ENCODE measurements at places on chromosomes 12 and 14.

- DNase-seq: peak; percentile 38
Observed at GRCh38 chr12:70590051-70590450, 47.2 kb downstream of the PTPRB start.

- no peak for DNase-seq
Observed at GRCh38 chr12:76010732-76011458, 20.7 kb downstream of the PHLDA1 start.

- DNase-seq: peak; percentile 4
Observed at GRCh38 chr12:1093166-1093751, 102.2 kb downstream of the ERC1 start.

DNA sequence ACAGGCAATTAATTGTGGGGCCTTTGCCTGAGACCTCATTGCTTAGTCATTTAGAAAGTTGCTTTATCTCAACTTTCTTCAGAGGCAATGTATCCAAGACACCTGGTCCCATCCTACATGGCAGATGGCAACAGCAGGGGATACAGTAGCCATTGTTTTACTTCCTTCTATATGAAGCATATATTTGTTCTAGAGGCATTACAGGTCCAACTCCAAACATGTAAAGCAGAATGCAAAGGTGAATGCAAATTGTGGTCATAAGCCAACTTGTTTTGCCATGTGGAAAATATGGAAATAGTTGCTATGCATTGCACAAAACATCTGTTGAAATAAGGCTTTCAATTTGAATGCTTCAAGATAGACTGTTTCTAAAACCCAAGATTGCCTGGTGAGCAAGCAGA is 109.8 kb upstream of the BCAT1 start:
- DNase-seq: no peak

DNA sequence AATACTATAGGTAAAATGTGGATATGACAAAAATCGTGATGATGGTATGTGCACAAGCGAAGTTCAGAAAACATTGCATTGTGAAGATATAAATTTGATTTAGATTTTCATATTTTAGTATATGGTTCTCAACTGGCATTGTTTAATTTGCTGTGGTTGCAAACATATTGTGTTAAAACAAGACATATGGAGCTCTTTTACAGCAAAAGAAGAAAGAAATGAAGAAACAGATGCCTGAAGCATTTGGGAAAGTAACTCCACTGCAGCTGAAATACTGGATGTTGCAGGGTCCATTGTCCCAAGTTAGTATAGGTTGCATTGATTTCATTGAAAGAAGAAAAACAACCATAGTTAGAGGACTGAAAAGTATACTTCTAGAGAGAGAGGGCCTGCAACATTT is 185.8 kb upstream of the SSTR1 start:
- no peak for DNase-seq

- no peak for DNase-seq
Observed at GRCh38 chr14:89730687-89731086, 223.8 kb downstream of the EFCAB11 start.

DNA sequence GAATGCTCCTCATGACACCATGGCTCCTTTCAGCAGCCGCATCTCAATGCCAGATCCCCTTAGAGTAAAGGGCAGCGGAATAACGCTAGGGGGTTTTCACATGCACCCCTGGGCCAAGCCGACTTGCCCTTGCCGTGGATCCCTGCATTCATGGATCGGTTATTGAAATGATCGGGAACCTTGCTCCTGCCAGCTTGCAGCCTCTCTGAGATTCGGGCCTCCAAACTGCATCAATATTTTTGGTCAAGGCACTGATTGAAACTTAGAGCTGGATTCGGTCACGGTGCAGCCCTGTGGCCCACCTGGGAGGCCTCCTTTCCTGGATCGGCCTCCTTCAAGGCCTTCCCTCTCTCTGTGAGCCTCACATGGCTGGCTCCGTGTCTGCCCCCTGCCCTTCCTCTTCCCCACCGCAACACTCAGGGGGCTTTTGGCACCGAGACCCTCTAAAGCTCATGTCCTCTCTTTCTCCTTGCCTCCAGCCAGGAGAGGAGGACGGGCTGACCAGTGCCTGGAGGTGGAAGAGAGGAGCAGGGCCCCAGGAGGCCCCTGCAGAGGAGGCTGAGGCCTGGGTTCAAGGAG is 1.8 kb downstream of the PTPN6 start:
- DNase-seq: no peak

DNA sequence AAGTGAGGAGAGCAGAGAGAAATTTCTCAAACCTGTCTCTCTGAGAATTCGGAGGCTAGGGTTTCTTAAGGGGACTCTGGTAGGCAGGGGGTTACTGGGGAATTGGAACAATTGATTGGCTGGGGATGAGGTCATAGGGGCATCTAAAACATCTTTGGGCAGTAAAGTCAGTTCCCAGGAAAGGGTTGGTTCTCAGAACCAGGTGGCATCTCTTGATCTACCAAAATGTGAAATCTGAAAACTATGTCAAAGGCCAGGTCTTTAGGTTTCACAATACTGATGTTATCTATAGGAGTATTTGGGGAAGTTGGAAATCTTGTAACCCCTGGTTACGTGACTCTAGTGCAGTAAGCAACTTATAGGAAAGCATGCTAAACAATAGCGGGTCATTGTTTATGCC is 6.9 kb downstream of the C12orf75 start:
- DNase-seq: no peak

DNA sequence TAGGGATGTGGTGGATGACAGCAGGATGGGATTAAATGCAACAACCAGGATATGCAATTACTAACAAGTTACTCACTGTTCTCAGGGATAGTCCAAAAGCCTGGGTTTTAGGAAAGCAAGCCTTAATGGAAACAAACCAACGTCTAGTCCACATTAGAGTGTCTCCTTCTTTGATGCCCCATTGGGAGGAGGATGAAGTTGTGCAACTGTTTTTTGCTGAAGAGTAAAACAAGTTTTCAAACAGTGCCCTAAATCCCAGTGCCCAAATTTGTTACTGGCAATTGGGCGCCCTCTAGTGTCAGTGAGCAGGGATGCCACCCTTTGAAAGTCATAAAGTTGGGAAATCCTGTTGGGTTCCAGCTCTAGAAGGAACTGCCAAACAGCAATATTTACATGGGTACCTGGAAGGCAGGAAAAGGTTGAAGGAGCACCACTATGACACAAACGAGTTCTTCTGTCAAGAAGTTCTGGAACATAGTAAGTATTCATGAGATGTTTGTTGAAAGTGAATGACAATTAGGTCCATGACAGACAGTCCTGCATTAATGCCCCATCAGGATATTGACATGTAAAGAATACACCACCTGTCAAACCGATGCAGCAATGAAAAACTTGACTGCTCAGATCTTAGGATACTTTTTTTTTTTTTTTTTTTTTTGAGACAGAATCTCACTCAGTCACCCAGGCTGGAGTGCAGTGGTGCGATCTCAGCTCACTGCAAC is 11.1 kb upstream of the DPF3 start:
- DNase-seq: peak; percentile 59

GRCh38 chr14:103679351-103679750 is 35.9 kb downstream of the XRCC3 start:
- DNase-seq: peak; percentile 32

DNA sequence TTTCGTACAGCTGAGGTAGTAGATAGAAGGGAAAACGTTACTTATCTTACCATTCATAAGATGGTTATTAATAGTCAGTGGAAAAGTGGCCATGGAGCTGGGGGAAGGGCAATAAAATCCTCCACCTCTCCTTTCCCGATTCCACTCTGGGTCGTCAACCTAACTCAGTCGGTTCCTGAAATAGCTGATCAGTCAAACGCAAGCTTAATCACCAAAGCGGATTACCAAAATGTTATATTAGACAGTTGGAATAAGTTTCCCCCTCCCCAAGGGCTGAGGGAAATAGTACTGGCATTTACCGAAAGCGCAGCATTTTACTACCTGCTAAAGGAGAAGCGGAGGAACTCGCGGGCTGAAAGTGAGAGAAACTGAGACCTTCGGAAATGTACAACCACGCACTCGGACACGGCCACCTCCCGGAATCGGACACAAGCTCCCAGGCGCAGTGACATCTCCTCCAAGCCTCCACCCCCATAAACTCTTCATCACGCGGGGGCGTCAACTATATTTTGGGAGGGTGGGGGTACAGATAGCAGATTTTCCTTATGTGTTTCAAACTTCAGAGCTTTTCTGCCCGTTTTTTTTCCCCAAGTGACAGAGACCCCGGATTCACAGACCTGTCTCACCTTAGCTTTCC is 1.2 kb downstream of the PPM1H start:
- no peak for DNase-seq

DNA sequence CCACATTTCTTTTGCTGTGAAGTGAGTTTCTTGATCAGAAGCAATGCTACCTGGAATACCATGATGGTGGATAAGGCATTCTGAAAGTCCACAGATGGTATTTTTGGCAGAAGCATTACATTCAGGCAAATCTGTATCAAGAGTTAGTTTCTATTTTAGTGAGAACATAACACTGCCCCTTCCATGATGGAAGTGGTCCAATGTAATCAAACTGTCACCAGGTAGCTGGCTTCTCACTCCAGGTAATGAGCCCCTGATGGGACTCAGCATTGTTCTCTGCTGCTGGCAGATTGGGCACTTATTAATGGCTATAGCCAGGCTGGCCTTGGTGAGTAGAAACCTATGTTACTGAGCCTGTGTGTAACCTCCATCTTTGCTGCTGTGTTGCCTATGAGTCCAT is 80.7 kb downstream of the KCNA5 start:
- DNase-seq: no peak

GRCh38 chr12:56721216-56721615 is 3.9 kb downstream of the NACA start:
- DNase-seq: no peak

GRCh38 chr14:55075628-55076175 is 24.3 kb downstream of the MAPK1IP1L start:
- no peak for DNase-seq

- no peak for DNase-seq
Observed at GRCh38 chr12:47805417-47805816, 14.3 kb downstream of the HDAC7 start.

- DNase-seq: no peak
Observed at GRCh38 chr14:38737686-38738407, 365.2 kb downstream of the SEC23A start.

- DNase-seq: peak; percentile 13
Observed at GRCh38 chr12:54723379-54724256, 75.5 kb upstream of the DCD start.

DNA sequence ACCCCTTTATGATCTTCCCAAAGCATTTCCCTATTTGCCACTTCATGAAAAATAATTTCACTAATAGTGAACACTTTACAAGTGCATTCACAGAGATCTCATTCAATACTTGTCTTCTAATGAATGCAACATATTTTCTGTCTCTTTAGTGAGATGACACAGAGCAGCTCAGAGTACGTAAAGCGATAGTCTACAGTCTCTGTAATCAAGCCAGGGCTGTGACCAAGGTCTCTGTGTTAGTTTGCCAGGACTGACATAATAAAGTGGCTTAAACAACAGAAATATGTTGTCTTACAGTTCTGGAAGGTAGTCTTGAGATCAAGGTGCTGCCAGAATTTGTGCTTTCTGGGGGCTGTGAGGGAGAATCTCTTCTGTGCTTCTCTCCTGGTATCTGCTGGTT is 33.1 kb upstream of the FRS2 start:
- DNase-seq: no peak

- no peak for DNase-seq
Observed at GRCh38 chr14:104586832-104587620, 7.5 kb downstream of the C14orf180 start.

DNA sequence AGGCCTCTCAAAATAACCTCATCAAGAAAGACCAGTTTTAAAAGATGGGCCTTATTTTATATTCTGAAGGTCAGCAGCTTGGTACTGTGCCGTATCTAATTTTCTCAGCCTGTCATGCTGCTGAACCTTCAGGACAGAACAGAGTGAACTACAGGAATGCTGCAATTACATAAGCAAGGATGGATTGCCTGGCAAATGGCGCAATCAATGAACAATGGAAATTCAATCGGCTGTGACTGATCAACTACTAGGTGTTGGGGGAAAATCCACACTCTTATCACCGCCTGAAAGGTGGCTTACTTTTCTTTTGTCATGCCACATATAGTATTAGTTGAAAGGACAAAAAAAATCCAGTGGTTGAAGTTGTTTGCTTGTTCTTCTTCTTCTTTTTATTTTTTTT is 8.5 kb downstream of the ACSS3 start:
- DNase-seq: no peak

- no peak for DNase-seq
Observed at GRCh38 chr12:4734625-4735340, 14.6 kb downstream of the GALNT8 start.

GRCh38 chr14:71206766-71207371 is 299.6 kb downstream of the PCNX1 start:
- no peak for DNase-seq

GRCh38 chr14:32491416-32492016 is 162.4 kb downstream of the AKAP6 start:
- no peak for DNase-seq

DNA sequence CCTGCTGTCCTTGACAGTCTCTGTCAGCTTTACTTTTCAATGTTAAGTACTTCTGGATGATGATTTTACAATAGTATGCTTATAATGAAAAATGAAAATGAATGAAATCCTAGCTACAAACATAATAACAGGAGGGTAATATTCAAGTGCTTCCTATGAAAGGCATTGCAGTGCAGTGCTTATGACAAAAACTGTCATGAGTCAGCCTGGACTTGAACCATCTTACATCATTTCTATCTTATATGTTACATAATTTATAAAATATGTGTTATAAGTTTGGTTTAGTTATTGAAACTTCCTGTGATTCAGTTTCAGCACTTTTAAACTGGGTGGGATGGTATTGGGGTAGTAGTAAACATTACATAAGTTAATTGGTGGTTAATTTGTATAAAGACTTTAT is 451.7 kb downstream of the TMEM117 start:
- DNase-seq: no peak

Data from activated CD4-positive, alpha-beta T cell treated with anti-CD3 and anti-CD28 coated beads, Interleukin-2, amount 50 U/mL, for 1 hour (primary cell).